T-helper 2 cell treated with Interferon-gamma antibody and Interleukin-4, amounts not matched to agents 5 μg/mL and 100 μg/mL, for 36 hours (primary cell): ENCODE measurements at places on chromosomes 3 and 15.
A peak's percentile ranks its signal among the peaks of the same experiment; 100 is the strongest.

- peaks cover 9% of the 10 kb centered on the region for H3K27me3 ChIP-seq
- H3K4me3 ChIP-seq = peak overlapping the region; percentile 13
- DNase-seq = no peak
- H3K4me1 ChIP-seq = no peaks in the 10 kb centered on the region
- no peaks in the 10 kb centered on the region for H3K36me3 ChIP-seq
Observed at GRCh38 chr15:68503791-68504680, 72.1 kb upstream of the ITGA11 start.

DNA sequence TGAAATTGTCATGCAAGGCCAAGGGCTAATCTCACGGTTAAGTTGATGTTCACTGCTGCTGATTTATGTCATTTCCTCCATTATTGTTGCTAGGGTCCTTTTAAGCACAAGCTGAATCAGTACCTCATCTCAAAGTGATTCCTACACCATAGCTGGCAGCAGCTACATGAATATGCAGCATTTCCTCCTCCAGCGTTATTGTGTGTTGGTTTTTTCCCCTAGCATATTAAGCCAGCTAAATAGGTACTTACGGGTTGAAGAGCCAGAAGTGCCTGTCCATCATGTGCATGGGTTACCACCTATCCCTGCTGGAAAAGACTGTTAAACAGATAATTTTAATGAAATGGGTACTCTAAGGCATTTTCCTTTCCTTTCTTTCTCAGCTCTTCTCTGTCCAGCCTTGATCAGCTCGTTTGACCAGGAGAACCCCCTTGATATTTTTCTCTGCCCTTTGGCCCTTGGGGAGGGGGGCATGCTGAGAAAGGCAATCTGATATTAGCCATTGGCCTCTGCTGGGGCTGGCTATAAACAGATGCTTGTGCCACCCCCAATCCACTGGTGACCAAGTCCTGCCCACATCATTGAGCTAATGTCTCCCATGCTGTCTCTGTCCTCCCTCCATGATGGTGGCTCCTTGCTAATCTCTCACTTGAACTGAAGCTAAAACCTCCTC lies 115.6 kb upstream of the PLXNA1 start:
- H3K27me3 ChIP-seq = no peaks in the 10 kb centered on the region
- no peak for DNase-seq
- peaks cover 4% of the 10 kb centered on the region for H3K4me1 ChIP-seq
- peaks cover 5% of the 10 kb centered on the region for H3K36me3 ChIP-seq
- no peak overlapping the region for H3K4me3 ChIP-seq

DNA sequence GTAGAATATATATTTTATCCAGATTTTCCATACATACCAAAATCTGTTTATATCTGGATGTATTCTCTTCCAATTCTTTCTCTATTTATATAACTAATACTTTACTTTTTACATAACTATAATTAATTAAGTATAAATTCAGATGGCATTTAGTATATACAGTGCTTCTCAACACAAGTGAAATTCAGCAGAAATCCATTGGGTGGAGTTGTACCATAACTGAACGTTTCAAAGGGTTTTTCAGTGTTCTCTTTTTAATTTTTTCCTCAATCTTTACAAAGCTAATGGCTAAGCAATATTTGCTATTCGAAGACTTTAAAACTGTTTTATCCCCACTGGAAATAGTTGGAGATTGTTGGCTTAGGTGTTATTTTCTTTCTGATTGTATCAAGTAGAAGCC lies 13.9 kb upstream of the ZBBX start:
- no peak overlapping the region for H3K27ac ChIP-seq
- H3K36me3 ChIP-seq = no peaks in the 10 kb centered on the region
- H3K4me1 ChIP-seq = no peaks in the 10 kb centered on the region
- H3K4me3 ChIP-seq = no peak overlapping the region

DNA sequence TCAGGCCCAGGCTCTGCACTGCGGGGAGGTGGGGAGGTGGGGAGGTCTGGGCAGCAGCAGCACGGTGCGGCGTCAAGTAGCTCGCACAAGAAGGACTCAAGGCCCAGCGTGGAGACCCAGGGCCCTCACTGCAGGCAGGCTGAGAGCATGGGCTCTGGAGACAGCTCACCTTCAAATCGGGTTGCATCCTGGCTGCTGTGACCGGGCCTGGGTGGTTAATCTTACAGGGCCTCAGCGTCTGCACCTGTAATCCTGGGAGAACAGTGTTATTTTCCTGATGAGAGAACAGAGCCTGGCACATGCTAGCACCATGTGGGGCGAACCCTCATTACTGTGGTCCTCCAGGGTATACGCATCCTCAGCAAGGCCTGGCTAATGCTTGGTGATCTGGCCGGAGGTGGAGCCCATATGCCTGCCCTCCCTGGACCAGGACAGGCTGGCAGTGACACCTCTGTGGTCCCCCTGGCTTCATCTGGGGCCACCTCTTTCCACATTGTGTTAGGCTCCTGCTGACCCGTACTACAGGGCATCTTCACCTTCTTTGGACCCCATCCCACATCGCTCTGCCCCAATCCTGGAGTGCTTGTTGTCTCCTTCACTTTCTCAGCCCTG lies 55.5 kb downstream of the RGMA start:
- no peaks in the 10 kb centered on the region for H3K27me3 ChIP-seq
- no peaks in the 10 kb centered on the region for H3K36me3 ChIP-seq
- no peak for DNase-seq

- no peaks in the 10 kb centered on the region for H3K27me3 ChIP-seq
- H3K4me3 ChIP-seq = no peak overlapping the region
- H3K36me3 ChIP-seq = no peaks in the 10 kb centered on the region
Observed at GRCh38 chr3:134111616-134112015, 81.9 kb upstream of the SLCO2A1 start.

GRCh38 chr3:62370112-62370857 lies 3.1 kb downstream of the FEZF2 start:
- peak overlapping the region; percentile 71 for H3K27ac ChIP-seq
- H3K4me3 ChIP-seq = no peak overlapping the region
- H3K36me3 ChIP-seq = peaks cover 2% of the 10 kb centered on the region
- H3K27me3 ChIP-seq = peaks cover 92% of the 10 kb centered on the region

DNA sequence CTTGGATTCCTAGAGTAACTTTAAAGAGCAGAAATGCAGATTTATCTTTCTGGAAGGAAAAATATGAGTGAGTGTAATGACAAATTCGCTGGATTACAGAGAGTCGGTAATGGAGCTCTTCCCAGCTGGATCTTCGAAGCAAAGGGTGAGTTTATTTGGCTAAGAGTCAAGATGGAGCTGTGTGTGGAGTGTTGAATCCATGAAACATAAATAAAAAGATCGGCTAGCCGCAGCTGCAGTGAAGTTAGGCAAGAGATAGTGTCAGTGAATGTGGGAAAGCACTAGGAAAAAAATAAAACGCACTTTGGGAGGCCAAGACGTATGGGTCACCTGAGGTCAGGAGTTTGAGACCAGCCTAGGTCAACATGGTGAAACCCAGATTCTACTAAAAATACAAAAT lies 10.3 kb downstream of the NAALADL2 start:
- H3K4me3 ChIP-seq = no peak overlapping the region
- H3K27ac ChIP-seq = no peak overlapping the region
- H3K27me3 ChIP-seq = no peaks in the 10 kb centered on the region
- no peaks in the 10 kb centered on the region for H3K36me3 ChIP-seq
- H3K4me1 ChIP-seq = no peaks in the 10 kb centered on the region

DNA sequence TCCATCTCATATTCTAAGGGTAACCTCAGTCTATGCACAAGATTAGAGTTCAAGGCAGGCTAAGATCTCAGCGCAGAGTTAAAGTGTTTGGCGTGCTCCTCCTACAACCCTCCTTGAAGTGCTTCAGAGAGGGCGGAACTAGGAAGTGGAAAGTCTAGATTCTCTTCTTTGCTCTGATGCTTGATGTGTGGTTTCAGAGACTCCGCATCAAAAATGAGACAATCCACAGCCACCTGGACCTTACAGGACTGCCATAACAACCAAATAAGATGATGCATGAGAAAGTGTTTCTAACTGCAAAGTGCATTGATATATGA lies 161.3 kb upstream of the ATP11B start:
- H3K27me3 ChIP-seq = peaks cover 9% of the 10 kb centered on the region
- H3K4me3 ChIP-seq = no peak overlapping the region
- no peak overlapping the region for H3K27ac ChIP-seq
- no peaks in the 10 kb centered on the region for H3K4me1 ChIP-seq
- no peak for DNase-seq
